ENCODE measurements at places on chromosomes 16 and 17. TPM values are rescaled to one million over a fixed set of nuclear protein-coding genes. Genes with fewer than 3 reads are reported as not detected.

DNA sequence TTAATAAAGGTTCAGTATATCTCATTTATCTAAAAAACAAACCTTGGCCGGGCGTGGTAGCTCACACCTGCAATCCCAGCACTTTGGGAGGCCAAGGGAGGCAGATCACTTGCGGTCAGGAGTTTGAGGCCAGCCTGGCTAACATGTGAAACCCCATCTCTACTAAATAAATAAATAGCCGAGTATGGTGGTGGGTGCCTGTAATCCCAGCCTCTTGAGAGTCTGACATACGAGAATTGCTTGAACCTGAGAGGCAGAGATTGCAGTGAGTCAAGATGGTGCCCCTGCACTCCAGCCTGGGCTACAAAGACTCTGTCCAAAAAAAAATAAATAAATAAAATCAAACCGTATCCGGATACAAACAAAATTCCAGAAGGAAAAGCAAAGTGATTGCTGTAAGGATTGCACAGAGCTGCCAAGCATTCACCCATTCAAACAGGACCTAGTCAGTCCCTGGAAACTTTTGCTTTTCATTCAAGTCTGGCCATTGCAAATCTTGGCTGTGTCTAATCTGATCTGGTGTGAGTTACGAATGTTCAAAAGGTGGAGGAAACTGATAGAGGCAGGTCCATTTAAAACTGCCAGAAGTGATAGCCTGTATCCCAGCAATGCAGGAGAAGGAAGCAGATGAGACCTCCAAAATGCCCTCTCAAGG lies 102.5 kb upstream of the CLEC3A start:
- DNase-seq = no peak

DNA sequence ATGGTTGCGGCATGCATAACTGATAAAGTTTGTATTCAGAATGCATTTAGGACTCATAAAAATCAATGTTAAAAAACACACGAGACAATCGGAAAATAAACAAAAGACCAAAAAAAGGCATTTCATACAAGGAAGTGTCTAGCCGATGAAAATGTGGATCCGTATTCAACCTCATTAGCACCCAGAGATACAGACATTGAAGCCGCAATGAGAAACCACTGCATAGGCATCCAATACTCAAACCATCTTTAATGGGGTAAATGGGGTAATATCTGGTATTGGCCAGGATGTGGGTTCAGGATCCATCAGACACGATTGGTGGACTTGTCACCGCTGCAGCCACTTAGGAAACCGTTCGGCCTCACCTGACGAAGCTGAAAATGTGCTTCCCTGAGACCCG lies 47.4 kb upstream of the ENPP7 start:
- DNase-seq = no peak

The PRR35 gene
- total RNA-seq = not detected

The C17orf113 gene
- not detected for total RNA-seq
